ENCODE measurements at places on chromosomes 11 and 22.

DNA sequence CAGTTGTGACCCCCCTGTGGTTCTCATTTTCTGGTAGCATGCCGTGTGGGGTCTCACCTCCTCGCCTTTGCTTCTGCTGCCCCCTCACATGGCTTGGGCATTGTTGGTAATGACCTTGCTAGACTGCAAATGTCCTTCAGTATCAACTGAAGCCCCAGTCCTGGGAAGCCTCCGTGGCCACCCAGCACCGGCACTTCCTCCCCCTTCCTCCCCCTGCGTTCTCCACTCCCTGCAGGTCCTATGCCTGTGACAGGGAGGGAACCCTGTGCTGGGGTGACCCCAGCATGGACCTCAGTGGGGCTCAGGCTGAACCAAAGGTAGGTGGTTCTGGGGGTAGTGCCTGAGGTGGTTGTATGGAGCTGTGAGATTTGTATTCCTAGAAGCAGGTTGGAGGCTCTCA, 5.9 kb downstream of the ST3GAL4 start:
- DNase-seq: no peak

DNA sequence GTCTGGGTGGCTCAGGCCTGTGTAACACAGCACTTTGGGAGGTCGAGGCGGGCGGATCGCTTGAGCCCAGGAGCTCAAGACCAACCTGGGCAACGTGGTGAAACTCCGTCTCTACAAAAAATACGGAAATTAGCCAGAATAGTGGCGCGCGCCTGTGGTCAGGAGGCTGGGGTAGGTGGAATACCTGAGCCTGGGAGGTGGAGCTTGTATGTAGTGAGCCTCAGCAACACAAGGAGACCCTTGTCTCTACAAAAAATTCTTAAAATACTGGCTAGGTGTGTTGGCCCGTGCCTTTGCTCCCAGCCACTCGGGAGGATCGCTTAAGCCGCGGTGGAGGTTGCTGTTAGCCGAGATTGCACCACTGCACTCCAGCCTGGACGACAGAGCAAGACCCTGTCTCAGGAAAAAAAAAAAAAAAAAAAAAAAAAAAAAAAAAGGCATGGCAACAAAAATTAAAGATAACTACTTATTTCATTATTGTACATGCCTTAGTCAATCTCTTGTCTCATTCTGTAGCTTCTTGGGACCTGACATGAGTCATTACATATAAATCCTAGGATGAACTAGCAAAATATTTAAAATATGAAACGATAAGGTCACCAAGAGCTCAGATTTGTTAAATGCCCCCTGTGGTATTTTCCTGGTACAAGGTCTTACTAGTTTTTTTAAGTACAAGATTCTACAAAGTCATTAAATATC, 1.1 kb downstream of the TAF1D start:
- peak; percentile 54 for DNase-seq

GRCh38 chr22:39343259-39344045, 6.3 kb upstream of the SYNGR1 start:
- peak; percentile 55 for DNase-seq

GRCh38 chr11:1706634-1707400, 9.8 kb downstream of the KRTAP5-6 start:
- peak; percentile 52 for DNase-seq

- DNase-seq: no peak
These were observed 1231.7 kb downstream of the LRRC4C start for GRCh38 chr11:40227730-40228129.

DNA sequence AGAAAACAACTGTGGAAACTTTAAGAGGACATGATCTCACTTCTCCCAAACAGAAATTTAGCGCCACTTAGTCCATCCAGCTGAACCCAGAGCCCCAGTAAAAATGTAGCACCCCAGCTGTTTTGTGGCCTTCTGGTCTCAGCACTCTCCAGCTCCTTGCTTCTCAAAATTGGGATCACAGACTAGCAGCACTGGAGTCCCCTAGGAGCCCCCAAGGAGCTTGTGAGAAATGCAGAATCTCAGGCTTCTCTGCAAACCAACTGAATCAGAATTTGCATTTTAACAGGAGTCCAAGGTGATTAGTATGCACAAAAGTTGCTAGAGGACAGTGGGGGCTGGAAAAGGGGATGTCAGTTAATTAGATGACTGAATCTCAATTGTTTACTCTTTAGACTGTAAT, 89.8 kb upstream of the FIBIN start:
- no peak for DNase-seq

DNA sequence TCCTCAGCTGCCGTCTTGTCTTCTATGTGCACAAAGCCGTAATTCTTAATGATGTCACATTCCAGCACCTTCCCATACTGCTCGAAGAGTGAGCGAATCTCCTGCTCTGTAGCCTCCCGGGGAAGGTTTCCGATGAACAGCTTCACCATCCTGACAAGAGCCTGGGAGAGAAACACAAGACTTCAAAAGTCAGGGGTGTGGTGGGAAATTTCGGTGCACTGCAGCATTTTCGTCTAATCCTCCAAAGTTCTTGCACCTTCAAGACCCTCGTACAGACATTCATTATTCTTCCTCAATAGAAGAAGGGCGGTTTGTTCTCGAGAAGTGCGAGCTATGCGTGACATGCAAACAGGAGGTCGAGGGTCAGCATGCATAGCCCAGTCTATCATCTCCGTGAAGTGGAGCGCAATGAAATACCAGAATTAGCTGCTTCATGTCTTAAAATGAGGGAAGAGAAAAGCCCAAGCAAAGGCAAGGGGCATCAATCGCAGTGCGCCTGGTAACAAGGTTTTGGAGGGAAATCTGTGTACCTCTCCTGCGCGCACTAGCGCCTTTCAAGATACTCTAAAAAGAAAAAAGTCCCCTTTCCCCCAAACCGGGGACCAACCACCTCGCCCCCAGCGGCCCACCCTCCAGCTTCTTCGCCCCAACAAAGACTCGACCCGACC, 622 bp downstream of the RBM4B start:
- DNase-seq: no peak

DNA sequence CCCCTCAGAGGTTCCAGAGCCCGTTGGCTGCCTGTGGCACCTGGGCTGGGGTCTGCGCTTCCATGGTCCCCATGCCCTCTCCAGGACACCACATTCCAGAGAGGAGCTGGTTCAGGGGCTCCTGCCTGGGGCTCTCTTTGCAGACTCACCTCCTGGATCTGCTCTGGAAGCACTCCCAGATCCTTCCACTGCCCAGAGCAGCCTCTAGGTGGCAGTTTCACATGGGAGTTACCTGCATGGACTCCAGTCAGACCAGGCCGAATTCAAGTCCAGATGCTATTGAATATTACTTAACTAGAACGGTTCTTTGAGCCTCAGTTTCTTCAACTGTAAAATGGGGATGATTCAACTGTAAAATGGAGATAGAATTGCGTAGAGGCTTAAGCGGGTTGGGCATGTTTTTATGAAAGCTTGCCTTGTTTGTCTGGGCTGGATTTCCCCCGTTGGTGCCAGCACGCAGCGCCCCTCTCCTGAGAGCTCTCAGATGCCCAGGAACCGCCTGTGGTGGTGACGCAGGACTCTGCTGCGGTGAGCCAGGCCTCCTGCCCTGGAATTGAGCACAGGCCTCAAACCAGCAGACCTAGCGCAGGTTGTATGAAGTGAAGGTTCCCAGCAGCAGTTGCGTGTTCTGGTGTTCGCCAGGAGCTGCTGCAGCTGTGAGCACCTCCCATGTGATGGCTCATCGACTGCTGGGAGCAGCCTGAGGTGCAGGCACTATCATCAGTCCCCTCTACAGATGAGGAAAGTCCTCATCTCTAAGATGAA, 44.2 kb downstream of the LMO1 start:
- peak; percentile 37 for DNase-seq

DNA sequence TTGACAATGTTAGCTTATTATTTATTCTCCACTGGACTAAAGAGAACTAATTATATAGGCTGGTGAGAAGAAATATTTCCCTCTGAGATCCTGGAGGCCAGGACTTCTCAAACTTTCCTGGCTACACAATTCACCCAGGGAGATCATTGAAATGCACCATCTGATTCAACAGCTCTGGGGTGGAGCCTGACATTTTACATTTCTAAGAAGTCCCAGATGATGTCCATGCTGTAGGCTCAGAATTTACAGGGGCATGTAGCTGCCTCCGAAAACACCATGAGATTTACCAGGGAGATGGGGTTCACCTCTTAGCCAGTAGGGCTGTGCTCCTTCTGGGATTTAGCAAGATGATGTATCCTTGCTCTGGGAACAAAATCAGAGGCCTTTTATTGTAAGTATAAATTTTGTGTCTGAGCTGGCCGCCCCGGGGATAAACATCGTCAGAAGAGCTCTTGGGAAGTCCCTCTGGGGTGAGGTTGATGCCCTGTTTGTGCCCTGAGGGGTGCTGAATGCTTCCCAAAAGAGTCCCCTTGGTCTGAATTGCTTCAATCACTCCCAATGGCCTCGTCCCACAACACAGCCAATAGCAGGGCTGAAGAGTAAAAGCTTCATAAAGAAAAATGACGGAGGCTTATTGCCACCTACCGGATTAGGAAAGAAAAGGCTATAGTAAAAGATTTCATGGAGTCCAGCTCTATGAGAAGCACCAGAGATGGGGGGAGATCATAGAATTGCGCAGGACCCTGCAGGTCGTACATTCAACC, 33.4 kb upstream of the API5 start:
- DNase-seq: no peak

GRCh38 chr22:40348025-40348658, 1.8 kb downstream of the ADSL start:
- peak; percentile 67 for DNase-seq

DNA sequence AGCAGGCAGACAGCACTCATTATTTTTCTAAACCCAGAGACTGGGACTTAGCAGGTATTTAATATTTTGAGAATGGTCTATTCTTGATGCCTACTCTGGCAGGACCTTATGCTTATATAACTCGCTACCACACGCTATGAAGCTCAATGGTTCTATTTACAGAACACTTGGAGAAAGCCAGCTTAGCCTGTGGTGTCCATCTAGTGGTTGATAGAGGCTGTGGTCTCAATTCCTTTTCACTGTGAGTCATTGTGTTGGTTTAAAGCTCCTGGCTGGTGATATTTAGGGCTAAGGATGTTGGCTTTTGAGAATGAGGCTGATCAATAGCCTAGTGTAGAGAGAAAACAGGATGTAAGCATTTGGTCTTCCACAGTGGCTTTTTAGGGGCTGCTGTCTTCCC, 206.4 kb downstream of the DBX1 start:
- no peak for DNase-seq

DNA sequence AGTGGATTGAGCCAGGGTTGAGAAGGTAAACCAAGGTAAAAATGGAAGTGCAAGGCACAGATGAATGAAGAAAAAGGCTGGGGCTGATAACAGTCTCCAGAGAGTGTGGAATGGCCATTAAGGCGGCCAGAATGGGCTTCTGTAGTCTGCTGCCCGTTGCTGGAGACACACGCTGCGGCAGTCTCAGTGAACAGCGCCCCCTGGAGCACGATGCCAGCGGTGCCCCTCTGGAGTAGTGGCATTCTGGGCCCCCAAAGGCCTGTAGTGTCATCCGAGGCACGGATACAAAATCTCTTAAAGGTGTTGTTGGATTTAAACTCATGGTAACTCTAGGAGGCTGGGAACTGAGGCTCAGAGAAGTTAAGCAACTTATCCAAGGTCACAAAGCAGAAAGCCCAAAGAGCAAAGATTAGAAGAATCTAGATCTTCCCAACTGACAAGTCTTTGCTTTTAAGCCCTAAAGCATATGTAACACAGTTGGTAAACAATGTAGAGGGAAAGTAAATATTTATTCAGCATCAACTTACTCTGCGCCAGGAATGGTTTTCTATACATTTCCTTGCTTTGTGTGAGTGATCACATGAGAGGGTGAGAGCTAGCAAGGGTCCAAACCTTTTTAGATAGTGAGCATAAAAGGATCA, 18.2 kb downstream of the KCNJ1 start:
- DNase-seq: peak; percentile 83

- no peak for DNase-seq
These were observed 9.2 kb upstream of the PRRG4 start for GRCh38 chr11:32820497-32820896.

DNA sequence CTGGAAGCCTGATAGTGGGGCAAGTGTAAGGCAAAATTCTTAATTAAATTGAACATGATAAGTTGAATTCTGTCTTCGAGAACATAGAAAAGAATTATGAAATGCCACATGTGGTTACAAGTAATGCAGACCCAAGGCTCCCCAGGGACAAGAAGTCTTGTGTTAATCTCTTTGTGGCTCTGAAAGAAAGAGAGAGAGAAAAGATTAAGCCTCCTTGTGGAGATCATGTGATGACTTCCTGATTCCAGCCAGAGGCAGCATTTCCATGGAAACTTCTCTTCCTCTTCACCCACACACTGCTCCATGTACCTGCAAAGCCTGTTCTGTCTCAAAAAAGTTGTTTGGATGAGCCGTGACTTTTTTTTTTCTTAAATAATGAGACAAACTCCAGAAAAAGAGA, 1.9 kb upstream of the TYR start:
- no peak for DNase-seq

DNA sequence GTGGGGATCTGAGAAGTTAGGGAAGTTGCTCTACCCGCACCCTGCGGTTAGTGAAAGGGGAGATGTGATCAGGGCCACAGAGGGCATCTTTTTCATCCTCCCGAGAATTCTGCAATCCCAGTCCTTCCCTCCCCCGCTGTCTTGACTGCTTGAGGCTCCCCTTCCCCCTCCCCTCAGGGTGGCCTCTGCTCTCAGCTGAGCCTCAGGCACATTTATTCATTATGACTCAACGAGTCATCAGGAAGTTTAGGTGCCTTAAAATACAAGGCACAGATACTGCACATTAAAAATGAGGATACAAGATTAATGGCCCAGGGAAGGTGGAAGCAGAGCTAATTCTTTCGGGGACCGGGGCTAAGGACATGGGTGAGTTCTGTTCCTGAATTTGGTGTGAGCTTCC, 104.0 kb downstream of the CACNA1I start:
- no peak for DNase-seq

- DNase-seq: no peak
These were observed 7.4 kb upstream of the IPO7 start for GRCh38 chr11:9377036-9377435.

DNA sequence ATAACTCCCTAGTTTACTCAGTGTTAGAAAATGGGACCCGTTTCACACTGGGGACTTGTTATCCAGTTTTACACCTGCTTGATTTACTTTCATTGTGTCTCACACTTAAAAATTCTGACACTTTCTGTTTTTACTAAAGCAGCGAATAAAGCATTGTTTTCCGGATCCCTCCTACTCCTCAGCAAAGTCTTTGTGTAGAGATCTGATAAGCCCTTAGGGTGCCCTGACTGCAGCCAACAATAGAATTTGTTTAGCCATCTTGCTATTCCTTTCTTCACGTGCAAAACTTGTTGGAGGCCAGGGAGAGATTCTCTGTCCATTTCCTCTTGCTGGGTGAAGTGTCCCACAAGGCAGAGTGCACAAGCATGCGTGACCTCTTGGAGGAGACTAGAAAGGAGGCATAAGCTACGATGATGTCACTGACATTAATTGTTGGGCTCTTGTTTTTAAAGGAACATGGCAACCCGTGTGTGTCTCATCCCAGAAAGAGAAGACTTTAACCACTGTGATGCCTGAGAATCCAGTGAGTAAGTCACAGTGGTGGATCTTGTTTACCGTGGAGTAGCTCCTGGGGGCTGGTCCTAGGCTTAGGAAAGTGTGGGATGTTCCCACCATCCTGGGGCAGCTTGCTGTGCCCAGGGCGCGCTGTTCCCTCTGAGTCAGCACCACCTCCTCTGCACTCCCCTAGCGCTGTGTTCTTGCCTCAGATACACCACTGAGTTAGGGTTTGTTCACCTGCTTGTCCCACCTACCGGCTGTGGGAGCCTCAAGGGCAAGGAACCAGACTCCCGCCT, 27.7 kb downstream of the MICAL2 start:
- DNase-seq: no peak
